CD4-positive, alpha-beta memory T cell (primary cell): ENCODE measurements at places on chromosomes 4 and X. TPM values are rescaled to one million over a fixed set of nuclear protein-coding genes. Genes with fewer than 3 reads are reported as not detected.

DNA sequence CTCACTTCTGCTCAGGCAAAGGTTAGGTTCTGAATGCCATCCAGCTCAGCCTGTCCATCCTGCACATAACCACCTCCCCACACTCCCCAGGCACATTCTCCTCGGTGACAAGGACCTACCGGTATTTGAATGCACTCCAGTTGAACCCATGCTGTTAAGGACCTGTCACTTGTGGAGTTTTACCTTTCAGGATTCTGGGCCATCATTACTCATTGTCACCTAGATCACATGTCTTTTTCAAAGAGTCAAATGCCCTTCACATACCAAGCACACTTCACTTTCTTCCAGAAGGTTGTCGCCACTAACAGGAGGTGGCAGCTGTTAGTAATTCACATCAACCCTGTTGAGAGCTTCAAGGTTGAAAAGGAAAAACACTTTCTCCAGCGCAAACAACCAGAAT, 218.3 kb downstream of the SOWAHB start:
- no peak for DNase-seq

DNA sequence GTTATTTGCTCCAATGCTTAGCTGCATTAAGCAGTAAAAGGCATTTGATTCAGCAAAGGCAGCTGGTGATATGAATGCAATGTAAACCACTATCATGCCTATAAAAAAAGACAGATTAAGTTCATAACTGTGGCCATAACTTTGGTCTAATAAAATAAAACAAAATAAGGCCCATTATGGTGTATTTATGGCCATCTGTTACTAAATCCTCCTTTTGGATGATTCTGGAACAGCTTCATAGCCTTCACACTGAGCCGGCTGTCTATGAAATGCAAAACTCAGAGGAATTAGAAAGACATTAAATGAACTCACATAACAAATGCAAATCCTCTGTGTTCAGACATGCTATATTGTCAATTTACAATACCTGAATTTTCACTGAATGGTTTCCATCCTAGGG, 223.7 kb upstream of the FAT4 start:
- no peak for DNase-seq

- DNase-seq = no peak
Observed at GRCh38 chrX:10633722-10634121, 13.3 kb upstream of the MID1 start.

GRCh38 chr4:53821179-53821851, 230.0 kb upstream of the LNX1 start:
- DNase-seq = no peak

GRCh38 chr4:70863099-70863790, 23.6 kb upstream of the GRSF1 start:
- no peak for DNase-seq

- DNase-seq = no peak
Observed at GRCh38 chr4:8835521-8836365, 35.9 kb downstream of the HMX1 start.

Gene CMC4
- polyA plus RNA-seq = 23.0 TPM

GRCh38 chr4:141898346-141898745, 262.0 kb downstream of the IL15 start:
- DNase-seq = no peak

Gene SPANXB1
- polyA plus RNA-seq = not detected

GRCh38 chrX:35289952-35290351, 347.4 kb downstream of the FAM47B start:
- no peak for DNase-seq

Gene RHOXF1
- polyA plus RNA-seq = not detected

Gene RAI2
- polyA plus RNA-seq = not detected

DNA sequence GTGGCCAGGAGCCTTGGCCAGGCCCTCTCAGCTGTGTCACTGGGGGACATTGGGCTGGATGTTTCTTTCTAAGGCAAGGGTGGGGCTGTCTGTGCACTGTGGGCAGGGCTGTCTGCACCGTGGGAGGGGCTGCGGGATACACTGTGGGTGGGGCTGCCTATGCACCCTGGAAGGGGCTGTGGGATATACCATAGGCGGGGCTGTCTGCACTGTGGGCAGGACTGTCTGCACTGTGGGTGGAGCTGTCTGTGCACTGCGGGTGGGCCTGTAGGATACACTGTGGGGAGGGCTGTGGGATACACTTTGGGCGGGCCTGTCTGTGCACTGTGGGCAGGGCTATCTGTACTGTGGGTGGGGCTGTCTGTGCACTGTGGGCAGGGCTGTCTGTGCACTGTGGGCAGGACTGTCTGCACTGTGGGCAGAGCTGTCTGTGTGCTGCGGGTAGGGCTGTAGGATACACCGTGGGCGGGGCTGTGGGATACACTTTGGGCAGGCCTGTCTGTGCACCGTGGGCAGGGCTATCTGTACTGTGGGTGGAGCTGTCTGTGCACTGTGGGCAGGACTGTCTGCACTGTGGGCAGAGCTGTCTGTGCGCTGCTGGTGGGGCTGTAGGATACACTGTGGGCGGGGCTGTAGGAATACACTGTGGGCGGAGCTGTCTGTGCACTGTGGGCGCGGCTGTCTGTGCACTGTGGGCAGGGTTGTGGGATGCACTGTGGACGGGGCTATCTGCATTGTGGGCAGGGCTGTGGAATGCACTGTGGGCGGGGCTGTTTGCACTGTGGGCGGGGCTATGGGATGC, 31.1 kb downstream of the ACOX3 start:
- peak; percentile 63 for DNase-seq

- DNase-seq = no peak
Observed at GRCh38 chr4:169332583-169332982, 61.8 kb upstream of the SH3RF1 start.

Gene BEX5
- 12.0 TPM for polyA plus RNA-seq

DNA sequence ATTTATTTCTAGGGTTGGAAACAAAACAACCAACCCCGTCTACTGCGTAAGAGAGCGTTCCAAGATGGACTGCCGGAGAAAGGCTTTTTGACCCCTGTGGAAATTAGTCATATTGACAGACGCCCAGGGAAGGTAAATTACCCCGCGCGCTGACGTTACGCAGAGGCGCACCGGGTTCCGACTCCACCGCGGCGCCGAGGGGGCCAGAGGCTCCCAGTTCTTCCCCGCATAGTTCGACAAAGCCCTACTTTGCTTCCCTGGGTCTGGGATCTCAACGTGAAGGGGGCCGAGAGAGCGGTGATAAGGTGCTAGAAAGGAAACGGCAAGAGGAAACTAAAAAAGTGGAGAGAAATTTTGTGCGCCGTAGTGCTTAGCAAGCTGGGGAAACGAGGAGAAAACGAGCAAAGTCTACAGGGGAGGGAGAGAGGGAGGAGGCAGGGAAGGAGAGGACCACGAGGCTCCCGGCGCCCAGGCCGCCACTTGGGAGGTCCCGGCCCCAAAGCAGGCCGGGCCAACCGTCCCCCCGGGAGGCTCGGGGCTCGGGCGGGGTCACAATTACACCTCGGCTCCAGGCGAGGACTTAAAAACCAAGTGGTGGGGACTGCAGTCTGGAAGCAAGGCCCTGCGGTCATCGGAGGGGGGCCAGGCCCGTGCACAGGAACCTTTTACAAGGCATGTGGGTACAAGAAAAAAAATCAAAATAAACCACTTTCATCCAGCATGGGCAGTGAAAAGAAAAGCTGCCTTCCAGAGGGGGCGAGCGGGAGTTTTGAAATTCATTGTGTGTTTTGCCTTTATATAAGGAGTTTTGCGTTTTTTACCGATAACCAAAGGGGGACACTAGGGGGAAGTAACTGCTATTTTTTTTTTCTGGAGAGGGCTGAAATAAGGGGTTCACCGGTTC, 13.2 kb downstream of the HAND2 start:
- no peak for DNase-seq

Gene ZNF330
- polyA plus RNA-seq = 23.4 TPM

Gene ZFP42
- not detected for polyA plus RNA-seq

- no peak for DNase-seq
Observed at GRCh38 chr4:183599284-183599683, 59.7 kb downstream of the RWDD4 start.

- DNase-seq = no peak
Observed at GRCh38 chr4:9870165-9870790, 88.8 kb downstream of the DRD5 start.

DNA sequence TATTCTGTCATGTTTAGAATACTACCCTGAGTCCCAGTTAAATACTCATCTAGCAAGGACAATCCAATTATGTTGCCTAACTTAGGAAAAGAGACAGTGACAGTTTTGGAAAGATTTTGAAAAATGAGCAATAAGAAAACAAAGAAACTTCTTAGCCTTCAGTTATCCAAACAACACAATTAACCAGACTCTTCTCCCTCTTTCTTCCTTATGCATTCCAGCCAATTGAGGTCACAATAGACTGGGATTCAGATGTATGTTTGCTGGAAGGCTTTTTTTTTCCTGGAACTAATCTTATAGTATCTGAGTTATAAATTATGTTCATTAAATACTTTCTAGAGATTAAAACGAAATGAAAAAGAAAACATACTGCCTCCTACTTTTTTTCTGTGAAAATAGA, 109.6 kb downstream of the GUCY2F start:
- DNase-seq = no peak

Gene PCSK1N
- polyA plus RNA-seq = 15.3 TPM

- peak; percentile 17 for DNase-seq
Observed at GRCh38 chr4:105306158-105306781, 159.6 kb downstream of the TET2 start.

- no peak for DNase-seq
Observed at GRCh38 chr4:990746-991367, 2.3 kb downstream of the SLC26A1 start.
